CD14-positive monocyte (primary cell): ENCODE measurements at places on chromosomes 4 and X.

- no peak for DNase-seq
Observed at GRCh38 chr4:114082348-114082747, 102.9 kb upstream of the ARSJ start.

GRCh38 chr4:73244945-73245601 lies 13.5 kb downstream of the ANKRD17 start:
- no peak for DNase-seq

DNA sequence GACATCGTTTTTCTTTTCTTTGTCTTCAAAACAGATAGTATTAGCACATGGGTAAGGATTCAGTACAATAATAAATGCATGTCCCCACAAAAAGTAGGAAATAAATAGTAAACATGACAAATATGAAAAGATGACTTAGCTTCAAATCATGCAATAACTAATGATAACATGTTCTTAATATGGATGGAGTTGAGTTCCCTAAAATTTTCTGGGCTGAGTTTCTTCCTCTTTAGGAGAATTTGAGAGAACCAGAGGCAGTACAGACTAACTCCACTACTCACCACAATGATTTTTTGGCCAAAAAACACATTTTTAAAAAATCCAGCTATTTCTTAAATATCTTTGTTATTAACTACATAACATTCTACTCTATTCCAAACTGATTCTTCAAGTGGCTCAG lies 432.3 kb upstream of the HS3ST1 start:
- peak; percentile 30 for DNase-seq

DNA sequence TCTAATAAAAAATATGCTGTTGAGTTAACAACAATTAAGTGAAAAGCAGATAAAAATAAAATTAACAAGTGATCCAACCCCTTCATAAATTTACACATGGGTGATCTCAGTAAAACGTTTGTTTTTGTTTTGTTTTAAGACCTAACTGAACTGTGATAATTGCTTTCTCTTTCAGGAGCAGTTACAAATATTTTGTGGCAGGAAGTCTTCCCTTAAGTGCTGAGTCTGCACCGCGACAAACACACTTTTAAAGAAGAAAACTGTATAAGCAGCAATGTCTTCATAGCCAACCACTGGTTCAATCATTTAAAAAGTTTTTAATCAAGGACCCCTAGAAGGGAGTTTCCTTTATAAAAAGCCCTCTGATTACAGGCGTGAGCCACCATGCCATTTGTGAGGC lies 53.7 kb upstream of the NFKB1 start:
- no peak for DNase-seq

DNA sequence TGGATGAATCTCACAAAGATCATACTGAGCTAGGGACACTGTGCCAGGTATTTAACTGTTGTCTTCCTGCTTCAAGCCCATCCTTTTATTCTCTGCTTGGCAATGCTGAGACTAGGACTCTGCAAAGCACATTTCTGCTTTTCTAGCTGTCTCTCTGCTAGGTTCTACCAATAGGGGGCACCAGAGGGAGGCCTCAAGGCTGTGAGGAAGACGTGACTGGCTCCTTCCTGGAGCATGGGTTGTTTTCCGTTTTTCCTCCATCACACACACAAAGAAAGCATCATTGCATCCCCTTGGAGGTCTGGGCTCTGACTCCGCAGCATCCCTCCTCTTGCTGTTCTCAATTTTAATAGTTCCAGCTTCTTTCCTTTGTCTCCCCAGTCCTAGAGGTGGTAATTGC lies 10.9 kb upstream of the DCTD start:
- DNase-seq: no peak

- DNase-seq: peak; percentile 46
Observed at GRCh38 chrX:39497702-39498265, 600.0 kb downstream of the BCOR start.

DNA sequence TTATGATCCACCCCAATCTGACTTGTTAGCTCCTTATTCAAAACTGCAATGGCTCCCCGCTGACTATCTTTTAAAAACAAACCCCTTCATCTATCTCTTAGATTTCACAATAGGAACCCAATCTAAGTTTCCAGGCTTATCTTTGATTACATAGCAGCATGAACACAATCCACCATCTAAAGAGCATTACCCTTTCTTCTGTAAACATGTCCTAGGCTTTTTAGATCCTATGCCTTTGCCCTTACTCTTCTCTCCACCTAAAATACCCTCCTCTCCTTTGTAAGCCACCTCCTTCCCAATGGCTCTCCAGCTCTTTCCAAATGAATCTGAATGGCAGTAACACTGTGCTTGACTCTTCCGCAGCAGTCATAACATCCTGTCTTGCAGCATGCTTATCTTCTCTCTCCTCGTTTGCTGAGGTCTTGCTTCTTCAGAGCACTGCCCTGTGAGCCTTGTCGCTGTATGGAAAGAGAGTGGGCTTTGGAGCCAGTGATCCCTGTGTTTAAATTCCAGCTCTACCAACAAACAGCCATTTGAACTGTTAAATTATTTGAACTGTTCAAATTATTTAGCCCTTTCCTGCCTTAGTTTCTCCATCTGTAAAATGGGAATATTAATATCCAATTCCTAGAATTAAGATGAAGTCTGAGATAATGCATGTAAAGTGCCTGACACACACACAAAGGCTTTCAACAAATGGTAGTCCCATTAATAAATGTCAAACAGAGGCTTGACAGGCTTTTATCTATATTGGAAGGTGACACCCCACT lies 16.2 kb upstream of the TSPAN5 start:
- DNase-seq: no peak

- no peak for DNase-seq
Observed at GRCh38 chr4:137360761-137361160, 171.5 kb downstream of the PCDH18 start.

- no peak for DNase-seq
Observed at GRCh38 chrX:139495324-139495723, 35.2 kb upstream of the F9 start.

DNA sequence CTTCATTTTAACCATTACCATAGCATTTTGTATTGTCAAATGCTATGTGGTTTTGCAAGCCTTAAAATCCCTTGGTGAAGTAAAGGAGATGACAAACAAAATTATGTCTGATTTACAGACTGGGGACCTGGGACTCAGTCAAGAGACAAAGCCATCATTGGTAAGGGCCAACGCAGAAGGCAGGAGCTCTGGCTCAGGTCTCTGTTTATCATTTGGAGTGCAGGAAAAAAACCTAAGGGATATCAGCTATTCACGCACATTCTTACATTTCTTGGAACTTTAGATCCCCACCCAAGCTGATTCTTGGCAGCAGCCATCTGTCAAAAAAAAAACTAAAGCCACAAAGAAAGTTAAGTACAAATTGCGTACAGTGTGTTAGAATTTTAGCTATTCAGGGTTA lies 731.9 kb downstream of the STPG2 start:
- DNase-seq: no peak
